ENCODE measurements at places on chromosomes 3 and 15. TPM values are rescaled to one million over a fixed set of nuclear protein-coding genes. Genes with fewer than 3 reads are reported as not detected.
A peak's percentile ranks its signal among the peaks of the same experiment; 100 is the strongest.

GRCh38 chr3:18135060-18135814, 289.9 kb downstream of the SATB1 start:
- no peak for DNase-seq

- no peak for DNase-seq
Observed at GRCh38 chr3:161630794-161631193, 134.2 kb downstream of the OTOL1 start.

GRCh38 chr15:31483053-31483985, 156.7 kb downstream of the KLF13 start:
- DNase-seq = peak; percentile 63

GRCh38 chr3:3627114-3627513, 172.1 kb upstream of the LRRN1 start:
- DNase-seq = no peak

- no peak for DNase-seq
Observed at GRCh38 chr3:141051443-141052200, 475 bp downstream of the SPSB4 start.

DNA sequence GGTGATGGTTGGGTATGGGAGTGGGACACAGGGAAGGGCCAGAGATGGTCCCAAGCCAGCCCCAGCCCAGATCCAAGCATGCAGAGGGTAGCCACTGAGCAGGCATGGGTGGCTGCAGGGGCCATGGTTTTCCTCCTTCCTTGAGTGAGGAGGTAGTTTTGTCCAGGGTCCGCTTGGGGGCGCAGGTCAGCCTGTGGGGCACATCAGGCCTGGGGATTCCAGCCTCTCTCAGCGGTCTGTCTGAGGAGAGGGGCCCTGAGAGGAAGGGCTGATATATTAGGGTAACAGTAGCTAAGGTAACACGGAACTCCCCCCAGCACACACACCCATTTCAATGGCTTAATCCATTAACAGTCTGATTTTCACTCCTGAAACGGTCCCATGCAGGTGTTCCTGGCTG, 22.7 kb upstream of the LCTL start:
- DNase-seq = no peak

DNA sequence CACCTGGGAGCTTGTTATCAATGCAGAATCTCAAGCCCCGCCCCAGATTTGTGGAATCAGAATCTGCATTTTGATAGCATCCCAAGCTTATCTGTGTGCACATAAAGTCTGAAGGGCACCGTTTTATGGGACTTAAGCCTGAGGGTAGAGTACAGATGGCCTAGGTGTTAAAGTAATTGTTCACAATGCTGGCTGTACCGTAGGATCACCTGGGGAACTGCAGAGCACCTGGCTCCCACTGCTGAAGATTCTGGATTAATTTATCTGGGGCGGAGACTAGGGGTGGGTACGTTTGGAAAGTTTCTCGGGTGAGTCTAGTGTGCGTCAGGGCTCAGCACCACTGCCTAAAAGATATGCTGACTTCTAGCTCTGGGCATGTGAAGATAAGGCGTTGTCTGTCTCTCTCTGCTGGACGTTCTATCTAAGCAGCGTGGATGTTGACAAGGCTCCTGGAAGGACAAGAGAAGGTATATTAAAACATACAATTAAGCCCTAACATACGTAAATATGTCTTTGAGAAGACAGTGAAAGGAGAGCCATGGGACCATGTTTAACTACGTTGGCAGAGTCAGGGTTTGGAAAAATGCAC, 63.2 kb upstream of the RASGRP1 start:
- no peak for DNase-seq

NT5DC2 gene
- total RNA-seq = 24.3 TPM

RAD51 gene
- 73.2 TPM for total RNA-seq

CYP11A1 gene
- 0.26 TPM for total RNA-seq

CNTN4 gene
- total RNA-seq = 0.62 TPM

GOLGA8N gene
- 4.4 TPM for total RNA-seq
